B cell (primary cell): ENCODE measurements at places on chromosomes 4 and X. TPM values are rescaled to one million over a fixed set of nuclear protein-coding genes. Genes with fewer than 3 reads are reported as not detected.
A peak's percentile ranks its signal among the peaks of the same experiment; 100 is the strongest.

Gene GPR143
- not detected in 2 replicates for total RNA-seq

Gene CXCL5
- total RNA-seq, result not detected in 2 replicates

Gene PDE6B
- total RNA-seq, result 15.1 and 20.0 TPM in 2 replicates

Gene CENPC
- total RNA-seq, result 67.0 and 76.5 TPM in 2 replicates

Gene CTAG1A
- total RNA-seq, result not detected in 2 replicates

Gene C4orf50
- 0.02 TPM in 1 of 2 replicates, not detected in the other for total RNA-seq

DNA sequence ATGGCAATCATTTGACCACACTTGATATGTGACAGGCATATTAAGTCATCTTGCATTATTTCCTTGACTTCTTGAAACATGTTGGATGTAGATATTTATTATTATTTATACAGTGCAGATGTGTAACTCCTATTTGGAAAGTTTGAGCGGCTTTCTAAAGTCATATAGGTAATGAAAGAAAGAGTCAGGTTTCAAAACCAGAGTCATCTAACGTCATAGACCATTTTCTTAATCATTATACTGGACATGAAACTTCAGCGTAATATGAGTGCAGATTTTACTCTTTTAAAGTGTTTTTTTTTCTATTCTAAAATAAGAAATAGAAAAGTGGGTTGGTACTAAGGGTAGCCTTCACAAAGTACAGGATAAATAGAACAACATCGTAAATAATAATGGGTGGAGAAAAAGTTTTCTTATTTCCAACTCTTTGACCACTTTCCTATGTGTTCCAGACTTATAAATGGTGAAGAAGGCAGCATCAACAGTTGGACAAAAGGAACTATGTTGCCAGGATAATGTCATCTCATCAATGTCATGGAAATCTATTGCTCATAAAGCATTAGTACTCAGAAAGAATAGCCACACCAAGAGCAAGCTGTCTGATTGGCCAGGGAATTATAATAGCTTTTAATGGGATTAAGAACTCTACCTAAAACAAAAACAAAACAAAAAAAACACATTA lies 108.0 kb upstream of the PCDH18 start:
- no peaks in the 10 kb centered on the region for H3K36me3 ChIP-seq
- no peak overlapping the region for H3K27ac ChIP-seq
- H3K27me3 ChIP-seq, result no peaks in the 10 kb centered on the region
- no peaks in the 10 kb centered on the region for H3K4me1 ChIP-seq
- H3K4me3 ChIP-seq, result no peak overlapping the region
- no peak for DNase-seq

- DNase-seq, result no peak
- H3K27ac ChIP-seq, result no peak overlapping the region
- no peaks in the 10 kb centered on the region for H3K36me3 ChIP-seq
- no peaks in the 10 kb centered on the region for H3K4me1 ChIP-seq
Measured at GRCh38 chr4:108048997-108049396, 59.3 kb downstream of the HADH start.

DNA sequence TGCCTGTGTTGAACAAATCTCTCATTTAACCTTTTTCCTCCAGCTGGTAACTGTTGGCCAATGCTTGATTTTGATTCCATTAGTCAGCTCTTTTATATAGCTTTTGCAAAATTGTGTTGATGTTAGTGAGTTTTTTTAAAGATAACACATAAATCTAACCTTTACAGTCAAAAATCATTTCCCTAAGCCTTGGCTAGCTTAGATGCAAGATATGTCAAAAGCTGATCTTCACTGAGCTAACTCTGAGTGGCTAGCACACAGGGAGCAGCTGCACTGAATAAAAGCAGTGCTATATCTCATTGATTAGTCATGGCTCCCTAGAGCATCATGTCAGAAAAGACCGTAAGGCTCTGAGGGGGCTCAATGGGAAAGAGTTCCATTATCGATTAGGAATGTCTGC lies 78.7 kb downstream of the PPARGC1A start:
- H3K4me3 ChIP-seq, result no peak overlapping the region
- no peaks in the 10 kb centered on the region for H3K4me1 ChIP-seq
- H3K27me3 ChIP-seq, result no peaks in the 10 kb centered on the region
- H3K27ac ChIP-seq, result no peak overlapping the region

DNA sequence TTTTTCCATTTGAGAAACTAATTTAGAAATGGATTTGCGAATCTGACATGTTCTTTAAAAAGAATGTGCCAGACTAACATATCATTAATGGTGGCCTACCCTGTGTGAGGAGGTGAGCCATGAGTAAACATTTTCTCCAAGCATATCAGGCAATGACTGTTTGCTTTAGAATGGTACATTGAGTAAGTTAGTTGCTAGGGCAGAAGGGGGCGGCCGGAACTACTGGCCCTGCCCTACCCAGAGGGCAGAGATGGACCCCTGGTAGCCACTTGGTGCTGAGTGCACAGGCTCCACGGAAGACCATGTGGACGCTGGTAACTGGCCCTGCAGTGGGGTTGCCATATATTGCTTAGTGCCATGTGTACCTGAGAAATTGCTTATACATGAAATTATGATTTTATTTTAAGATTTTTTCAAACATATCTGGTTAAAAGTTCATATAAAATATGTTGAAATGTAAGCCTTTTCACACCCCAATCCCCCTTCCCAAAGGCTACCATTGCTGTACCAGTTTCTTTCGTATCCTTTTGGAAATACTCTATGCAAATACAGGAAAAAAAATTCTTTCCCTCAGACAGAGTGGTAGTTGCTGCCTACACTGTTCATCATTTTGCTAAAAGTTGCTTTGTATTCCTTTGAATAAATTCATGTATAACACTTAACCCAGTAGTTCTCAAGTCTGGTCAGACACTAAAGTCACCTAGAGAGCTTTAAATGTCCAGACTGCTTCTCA lies 8.8 kb downstream of the FNIP2 start:
- H3K4me3 ChIP-seq, result no peak overlapping the region
- H3K36me3 ChIP-seq, result no peaks in the 10 kb centered on the region
- H3K4me1 ChIP-seq, result peaks cover 16% of the 10 kb centered on the region
- no peak overlapping the region for H3K27ac ChIP-seq
- peaks cover 62% of the 10 kb centered on the region for H3K27me3 ChIP-seq

DNA sequence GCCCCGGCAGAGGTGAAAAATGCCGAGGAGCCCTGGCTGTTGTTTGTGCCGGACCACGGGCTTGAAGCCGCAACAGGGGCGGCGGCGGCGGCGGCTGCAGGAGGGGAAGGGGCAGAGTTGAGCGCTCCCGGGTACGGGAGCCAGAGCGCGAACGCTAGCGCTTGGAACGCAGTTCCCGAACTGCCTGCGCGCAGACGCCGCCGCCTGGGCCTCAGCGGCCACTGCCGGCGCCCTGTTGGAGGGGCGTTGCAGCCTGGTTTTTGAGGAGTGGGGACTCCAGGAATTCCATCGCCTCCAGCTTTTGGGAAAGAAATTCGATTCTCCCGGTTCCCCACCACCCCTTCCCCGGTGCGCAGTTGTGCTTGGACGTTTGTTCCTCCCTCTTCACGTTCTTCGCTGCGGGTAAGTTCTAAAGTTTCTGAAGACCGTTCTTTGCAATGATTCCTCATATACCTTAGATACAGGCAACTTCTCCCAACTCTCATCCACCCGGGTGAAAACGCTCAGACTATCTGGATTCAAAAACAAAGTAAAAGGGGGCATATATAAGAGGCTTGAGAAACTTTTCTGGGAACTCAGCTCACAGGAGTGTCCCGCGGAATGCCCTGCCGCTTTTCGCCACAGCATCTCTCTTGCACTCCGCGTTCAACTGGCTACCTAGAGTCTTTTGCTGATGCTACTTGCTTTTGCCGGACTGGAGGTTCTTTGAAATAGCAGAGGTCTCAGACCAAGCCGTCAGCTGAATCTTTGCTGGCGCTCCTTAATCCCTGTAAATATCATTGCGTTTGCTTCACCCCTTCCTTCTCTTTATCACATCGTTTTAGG lies 1.0 kb downstream of the FAT4 start:
- H3K27me3 ChIP-seq, result peaks cover 43% of the 10 kb centered on the region
- H3K27ac ChIP-seq, result no peak overlapping the region
- peak; percentile 15 for DNase-seq
- no peaks in the 10 kb centered on the region for H3K36me3 ChIP-seq
- peaks cover 40% of the 10 kb centered on the region for H3K4me1 ChIP-seq

DNA sequence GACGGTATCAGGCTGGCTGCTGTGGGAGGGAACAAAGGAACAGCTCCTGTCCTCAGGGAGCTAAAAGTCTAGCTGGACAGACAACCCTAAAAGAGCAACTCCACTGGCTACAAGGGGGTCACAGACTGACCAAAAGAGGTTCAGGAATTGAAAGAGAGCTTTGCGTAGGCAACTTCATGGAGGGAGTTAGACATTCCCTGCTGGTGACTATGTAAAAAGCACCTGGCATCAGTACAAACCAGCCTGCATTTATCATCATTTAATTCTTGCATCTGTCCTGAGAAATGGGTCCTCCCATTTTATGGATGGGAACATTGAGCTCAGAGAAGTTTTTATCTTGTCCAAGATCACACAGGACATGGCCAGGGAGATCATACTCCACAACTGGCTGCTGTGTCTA lies 1.4 kb upstream of the LGI2 start:
- H3K4me3 ChIP-seq, result no peak overlapping the region
- H3K4me1 ChIP-seq, result peaks cover 6% of the 10 kb centered on the region
- DNase-seq, result no peak
- no peak overlapping the region for H3K27ac ChIP-seq

DNA sequence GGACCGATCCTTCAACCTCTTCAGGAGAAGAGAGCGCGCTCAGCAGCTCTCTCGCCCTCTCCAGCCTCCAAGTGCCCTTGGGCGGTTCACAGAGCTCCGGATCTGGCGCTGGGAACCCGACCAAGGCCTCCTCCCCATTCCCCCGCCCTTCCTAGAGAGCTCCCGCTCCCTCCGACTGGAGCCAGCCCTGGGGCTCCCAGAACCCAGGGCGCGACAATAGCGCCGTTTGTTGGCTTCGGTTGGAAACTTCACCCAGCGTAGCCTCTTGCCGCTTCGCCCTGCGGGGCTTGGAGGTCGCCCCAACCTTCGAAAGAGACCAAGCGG lies 3.1 kb upstream of the SOX3 start:
- H3K27me3 ChIP-seq, result no peaks in the 10 kb centered on the region
- H3K4me1 ChIP-seq, result peaks cover 2% of the 10 kb centered on the region
- no peaks in the 10 kb centered on the region for H3K36me3 ChIP-seq
- H3K4me3 ChIP-seq, result no peak overlapping the region
- no peak overlapping the region for H3K27ac ChIP-seq
- DNase-seq, result no peak

DNA sequence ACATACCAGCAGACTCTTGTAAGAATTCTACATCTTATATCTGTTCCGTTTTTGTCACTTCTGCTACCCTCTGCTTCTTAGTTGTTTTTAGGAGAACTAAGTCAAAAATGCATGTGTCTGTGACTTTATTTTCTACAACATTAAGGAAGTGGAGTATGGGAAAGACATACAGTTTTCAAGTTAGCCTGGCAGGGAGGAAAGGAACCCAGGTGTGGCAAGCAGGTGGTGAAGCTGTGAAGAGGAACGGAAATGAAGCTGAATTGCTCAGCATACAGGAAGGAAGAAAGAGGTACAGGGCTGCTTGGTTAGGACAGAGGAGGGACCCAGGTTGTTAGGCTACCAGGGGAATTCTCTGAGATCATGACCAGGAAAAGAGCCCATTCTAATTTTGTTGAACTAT lies 9.4 kb downstream of the GPRIN3 start:
- peaks cover 7% of the 10 kb centered on the region for H3K27me3 ChIP-seq
- H3K27ac ChIP-seq, result no peak overlapping the region
- peak; percentile 62 for DNase-seq
- peaks cover 58% of the 10 kb centered on the region for H3K4me1 ChIP-seq
- no peaks in the 10 kb centered on the region for H3K36me3 ChIP-seq
- H3K4me3 ChIP-seq, result no peak overlapping the region

DNA sequence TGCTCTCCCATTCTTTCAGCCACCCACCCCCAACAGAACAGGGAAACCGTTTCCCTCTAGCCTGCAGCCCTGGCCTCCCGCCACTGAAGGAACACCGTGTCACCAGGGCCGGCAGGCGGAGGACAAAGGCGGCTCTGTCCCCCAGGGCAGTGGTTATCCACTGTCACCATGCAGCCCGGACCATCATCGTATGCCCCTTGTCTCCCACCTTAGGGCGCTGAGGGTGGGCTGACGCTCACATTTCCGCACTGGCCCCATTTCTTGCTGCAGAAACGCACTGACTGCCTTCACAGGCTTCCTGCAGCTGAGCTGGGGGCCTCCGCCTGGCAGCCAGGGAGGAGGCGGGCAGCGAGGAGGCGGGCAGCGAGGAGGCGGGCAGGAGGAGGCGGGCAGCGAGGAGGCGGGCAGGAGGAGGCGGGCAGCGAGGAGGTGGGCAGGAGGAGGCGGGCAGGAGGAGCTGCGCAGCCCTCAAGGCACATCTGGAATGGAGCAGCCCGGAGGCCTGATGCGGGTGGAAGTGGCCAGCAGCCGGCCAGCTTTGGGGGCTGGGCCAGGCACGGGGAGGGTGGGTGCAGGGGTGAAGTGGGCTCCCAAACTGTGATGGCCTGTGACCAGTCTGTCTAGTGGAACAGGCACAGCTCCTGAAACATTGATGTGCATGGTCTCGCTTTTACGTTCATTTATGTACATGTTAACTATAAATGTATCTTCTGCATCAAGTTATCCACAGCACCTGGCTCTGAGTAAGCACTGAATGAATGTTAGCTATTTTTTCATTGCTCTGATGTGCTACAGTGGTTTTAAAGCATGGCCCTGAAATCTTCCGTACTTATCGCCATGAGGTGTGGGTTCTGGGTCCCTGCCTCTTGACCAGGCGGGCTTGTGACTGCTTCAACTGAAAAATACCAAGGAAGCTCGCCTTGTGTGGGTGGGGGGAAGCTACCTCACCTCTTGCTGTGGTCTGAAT lies 20.6 kb upstream of the KIAA0232 start:
- no peaks in the 10 kb centered on the region for H3K4me1 ChIP-seq
- no peak overlapping the region for H3K4me3 ChIP-seq
- no peaks in the 10 kb centered on the region for H3K36me3 ChIP-seq
- no peak overlapping the region for H3K27ac ChIP-seq
- DNase-seq, result no peak
- H3K27me3 ChIP-seq, result peaks cover 10% of the 10 kb centered on the region

- H3K27me3 ChIP-seq, result no peaks in the 10 kb centered on the region
- H3K36me3 ChIP-seq, result no peaks in the 10 kb centered on the region
Measured at GRCh38 chrX:133857640-133858269, 127.6 kb downstream of the GPC3 start.

DNA sequence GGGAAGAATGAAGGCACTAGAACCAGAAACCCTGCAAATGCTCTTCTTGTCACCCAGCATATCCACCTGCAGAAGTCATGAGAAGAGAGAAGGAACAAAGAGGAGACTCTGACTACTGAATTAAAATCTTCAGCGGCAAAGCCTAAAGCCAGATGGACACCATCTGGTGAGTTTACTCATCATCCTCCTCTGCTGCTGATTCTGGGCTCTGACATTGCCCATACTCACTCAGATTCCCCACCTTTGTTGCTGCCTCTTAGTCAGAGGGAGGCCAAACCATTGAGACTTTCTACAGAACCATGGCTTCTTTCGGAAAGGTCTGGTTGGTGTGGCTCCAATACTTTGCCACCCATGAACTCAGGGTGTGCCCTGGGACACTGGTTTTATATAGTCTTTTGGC lies 181.7 kb downstream of the AR start:
- no peaks in the 10 kb centered on the region for H3K36me3 ChIP-seq
- H3K4me3 ChIP-seq, result no peak overlapping the region
- no peak for DNase-seq
- no peaks in the 10 kb centered on the region for H3K4me1 ChIP-seq

GRCh38 chrX:93354651-93355050 lies 318.7 kb downstream of the NAP1L3 start:
- no peaks in the 10 kb centered on the region for H3K27me3 ChIP-seq
- H3K36me3 ChIP-seq, result no peaks in the 10 kb centered on the region
- H3K27ac ChIP-seq, result no peak overlapping the region
- no peak overlapping the region for H3K4me3 ChIP-seq
- no peak for DNase-seq

- no peak overlapping the region for H3K4me3 ChIP-seq
- H3K36me3 ChIP-seq, result no peaks in the 10 kb centered on the region
- no peaks in the 10 kb centered on the region for H3K4me1 ChIP-seq
- H3K27ac ChIP-seq, result no peak overlapping the region
Measured at GRCh38 chrX:23434356-23434884, 99.8 kb downstream of the PTCHD1 start.
